ENCODE measurements at places on chromosomes 2 and 18.
A peak's percentile ranks its signal among the peaks of the same experiment; 100 is the strongest.

DNA sequence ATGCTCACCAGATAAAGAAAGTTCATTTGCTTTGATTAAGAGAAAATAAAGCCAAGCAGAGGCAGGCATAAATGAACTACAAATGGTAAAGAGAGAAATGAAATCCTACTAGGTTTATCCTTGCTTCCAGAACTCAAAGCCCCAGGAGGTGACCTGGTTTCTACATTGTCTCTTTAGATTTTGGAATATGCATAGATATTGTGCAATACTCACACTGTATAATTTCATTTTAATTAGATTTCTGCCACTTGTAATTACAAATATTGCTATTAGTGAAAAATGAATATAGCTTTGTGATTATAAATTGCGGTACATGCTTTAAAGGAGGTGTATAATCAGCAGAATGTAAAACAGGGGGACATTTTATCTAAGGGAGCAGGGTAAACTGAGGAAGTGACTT, 76.9 kb upstream of the NRXN1 start:
- DNase-seq = no peak

GRCh38 chr18:48548011-48548771, 9.4 kb downstream of the CTIF start:
- DNase-seq = no peak

DNA sequence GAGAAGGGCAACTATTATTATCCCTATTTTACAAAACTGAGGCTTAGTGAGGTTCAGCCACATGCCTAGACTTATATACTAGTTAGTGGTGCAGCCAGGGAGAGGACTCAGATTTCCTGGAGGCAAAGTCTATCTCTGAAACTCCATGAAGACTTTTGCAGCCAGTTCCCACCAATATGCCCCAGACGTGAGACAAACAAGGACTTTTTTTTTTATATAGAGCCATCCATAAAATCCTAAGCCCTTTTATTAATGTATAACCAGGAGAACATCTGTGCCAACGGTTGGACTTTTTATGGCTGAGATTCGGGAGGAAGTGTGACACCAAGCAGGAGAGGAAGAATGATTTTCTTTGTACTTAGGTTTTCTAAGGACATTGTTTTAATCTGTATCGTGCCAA, 29.9 kb downstream of the LIPG start:
- no peak for DNase-seq

DNA sequence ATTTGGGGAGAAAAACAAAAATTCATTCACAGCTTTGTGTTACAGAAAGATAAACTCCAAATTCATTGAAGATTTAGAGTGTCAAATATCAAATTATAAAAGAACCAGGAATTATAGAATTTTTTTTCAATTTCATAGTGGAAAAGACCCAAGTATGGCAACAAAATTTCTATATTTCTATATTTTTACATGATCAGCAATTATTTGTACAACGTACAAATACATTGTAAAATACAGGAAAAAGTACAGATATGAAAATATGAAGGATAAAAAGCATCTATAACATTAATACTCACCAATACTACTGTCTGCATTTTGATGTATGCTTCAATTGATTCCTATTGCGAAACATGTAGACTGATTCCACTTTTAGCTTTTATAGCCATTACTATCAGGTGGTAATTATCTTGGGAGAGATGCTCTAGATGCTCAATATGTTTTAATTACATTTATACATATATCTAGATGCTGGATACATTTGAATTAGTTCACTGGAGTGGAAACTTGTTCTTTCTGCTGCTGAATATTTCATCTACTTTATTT, 4.0 kb downstream of the SH3YL1 start:
- no peak for DNase-seq

GRCh38 chr2:166082736-166083135, 45.1 kb downstream of the SCN1A start:
- DNase-seq = no peak

DNA sequence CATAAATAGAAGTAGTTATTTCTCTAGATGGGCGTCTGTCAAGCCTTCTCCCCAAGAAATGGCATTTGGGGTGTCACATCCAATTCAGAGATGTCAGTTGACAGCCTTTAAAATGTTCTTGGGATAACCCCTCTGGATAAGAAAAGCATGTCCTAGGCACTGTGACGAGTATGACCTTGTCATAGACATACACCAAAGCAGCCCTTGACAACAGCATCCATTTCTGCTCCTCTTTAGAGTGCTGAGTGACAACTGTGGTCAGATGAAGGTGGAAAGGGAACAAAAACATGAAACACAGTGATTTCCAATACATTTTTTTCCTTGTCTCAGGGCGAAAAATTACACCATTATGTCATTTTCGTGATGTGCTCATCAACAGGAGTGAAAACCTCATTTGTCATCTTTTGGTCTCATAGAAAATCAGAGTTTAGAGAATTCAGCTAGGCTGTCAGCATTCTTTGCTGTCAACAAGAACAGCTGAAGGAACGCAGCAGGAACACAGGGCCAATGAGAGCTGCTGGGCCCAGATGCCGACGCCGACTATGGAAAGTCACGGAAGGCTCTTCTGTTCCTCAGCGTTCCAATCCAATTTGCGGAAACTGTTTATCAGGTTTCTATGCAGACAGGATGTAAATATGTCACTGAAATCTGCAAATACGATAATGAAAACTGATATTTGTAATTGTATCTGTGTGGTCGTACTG, 193.2 kb downstream of the ICOS start:
- peak; percentile 74 for DNase-seq

GRCh38 chr18:50429207-50429948, 54.5 kb downstream of the SKA1 start:
- DNase-seq = no peak

GRCh38 chr2:20677301-20678085, 10.5 kb downstream of the GDF7 start:
- no peak for DNase-seq

GRCh38 chr2:42249284-42249683, 80.1 kb downstream of the EML4 start:
- DNase-seq = no peak

DNA sequence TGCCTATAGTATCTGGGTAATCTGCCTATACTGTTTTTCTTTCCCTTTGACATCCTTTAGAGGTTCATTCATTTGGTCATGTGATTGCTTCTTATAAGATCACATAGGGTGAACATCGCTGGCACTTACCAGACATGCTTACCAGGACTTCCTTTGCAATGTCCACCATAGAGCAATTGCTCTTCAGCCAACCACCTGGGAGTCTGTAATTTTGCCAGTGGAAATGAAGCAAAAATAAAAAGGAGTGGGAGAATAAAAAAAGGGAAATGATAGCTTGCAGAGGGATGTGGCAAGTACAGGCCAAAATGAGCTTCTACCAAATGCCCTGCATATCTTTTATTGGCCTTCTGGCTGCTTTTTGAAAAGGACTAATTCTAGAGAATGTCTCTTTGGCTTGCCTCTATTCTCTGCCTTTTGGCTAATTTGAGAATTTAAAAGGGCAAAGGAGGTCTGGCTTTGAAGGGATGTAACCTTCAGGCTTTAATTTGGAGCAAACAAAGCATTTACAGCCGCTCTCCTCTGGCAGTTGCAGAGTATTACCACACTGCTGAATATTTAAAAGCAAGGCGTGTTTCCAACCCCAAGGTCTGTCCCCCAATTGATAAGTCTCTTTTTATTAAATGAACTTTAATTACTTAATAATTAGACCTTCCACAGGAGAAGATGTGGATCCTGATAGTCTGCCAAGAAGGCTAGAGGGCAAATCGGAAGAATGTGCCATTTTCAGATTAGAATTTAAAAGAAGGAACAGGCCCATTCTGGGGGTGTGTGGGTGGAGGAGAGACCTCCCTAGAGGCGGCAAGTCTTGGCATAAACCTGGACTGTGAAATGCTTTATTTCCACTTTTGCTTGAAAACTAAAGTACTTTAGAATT, 557.9 kb downstream of the DCC start:
- no peak for DNase-seq

GRCh38 chr2:135775420-135775819, 33.8 kb downstream of the UBXN4 start:
- no peak for DNase-seq

GRCh38 chr2:133843091-133843490, 274.8 kb upstream of the NCKAP5 start:
- DNase-seq = no peak

DNA sequence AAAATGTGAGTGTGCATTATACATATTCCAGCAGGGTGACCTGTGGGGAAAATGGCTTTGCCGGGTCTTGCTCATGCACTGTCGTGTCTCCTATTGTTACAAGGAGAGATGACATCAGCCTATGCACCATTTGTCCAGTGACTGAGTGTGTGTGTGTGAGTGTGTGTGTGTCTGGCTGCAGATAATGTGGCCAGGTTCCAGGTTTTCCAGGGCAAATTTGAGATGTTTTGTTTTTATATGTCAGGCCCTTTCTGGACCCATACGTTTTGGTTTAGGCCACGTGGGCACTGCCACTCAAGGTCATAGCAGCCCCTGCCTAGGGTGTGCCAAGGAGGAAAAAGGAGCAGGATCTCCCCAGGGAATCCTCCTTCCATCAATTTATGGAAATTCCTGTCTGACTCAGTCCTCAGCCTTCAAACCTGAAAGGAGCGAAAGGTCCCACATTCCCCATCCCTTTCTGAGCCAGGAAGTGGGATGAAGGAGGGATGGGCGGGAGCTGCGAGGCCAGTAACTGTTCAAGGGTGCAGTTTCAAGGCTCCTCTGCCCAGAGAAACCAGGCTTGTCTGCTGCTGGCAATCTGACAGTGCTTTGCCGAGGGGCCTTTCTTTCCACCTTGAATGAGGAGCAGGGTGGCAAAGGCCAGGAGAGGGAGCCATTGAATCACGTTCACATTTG, 93.0 kb upstream of the SMAD2 start:
- DNase-seq = no peak

DNA sequence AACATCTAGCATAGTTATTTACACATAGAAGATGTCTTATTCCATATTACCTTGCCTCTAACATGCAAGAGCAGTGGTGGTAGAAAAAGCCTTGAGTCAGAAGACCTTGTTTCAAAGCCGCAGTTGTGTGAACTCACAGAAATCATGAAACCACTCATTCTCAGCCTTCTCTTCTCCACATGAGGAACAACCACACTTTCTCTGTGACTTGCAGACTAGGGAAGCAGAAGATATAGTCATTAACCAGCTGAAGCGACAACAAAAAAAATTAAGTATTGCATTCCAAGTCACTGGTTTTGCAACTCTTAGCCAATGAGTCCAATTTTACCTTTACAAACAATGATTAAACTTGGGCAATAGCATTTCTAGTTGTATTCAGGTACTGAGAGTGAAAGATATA, 19.0 kb downstream of the TWSG1 start:
- DNase-seq = no peak

DNA sequence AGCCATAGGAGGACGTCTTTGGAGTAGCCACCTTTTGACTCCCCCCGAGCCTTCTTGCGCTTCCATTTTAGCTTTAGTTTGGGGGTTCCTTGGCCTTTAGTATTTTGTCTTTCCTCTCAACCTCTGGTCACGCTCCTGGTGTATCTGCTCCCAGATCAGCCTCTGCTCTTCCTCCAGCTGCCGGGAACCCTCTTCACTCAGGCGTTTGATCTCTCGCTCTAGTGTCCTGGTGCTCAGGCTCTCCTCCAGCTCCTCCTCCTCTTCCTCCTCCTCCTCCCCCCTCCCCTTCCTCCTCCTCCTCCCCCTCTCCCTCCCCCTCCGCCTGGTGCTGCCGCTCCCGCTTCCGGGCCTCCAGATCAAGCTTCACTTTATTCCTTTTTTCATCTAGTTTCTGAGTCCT, 1082.3 kb upstream of the TMEFF2 start:
- no peak for DNase-seq

DNA sequence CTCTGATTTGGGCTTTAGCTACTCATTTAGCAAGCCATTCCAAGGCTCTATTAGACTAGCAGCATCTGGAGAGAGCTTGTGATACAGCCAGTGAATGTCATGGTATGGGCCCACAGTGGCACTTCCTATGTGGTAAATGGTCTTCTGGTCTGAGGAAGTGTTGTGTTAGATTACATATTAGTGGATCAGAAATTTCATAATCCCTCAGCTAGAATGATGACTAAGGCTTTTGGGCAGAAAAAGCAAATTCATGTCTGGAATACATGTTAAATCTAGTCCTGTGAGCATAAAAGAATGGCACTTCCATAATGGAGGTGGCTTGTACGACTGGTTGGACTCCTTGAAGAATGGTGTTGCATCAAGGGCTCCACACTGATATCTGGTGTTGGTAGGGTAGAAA, 436.8 kb upstream of the CWC22 start:
- DNase-seq = no peak

DNA sequence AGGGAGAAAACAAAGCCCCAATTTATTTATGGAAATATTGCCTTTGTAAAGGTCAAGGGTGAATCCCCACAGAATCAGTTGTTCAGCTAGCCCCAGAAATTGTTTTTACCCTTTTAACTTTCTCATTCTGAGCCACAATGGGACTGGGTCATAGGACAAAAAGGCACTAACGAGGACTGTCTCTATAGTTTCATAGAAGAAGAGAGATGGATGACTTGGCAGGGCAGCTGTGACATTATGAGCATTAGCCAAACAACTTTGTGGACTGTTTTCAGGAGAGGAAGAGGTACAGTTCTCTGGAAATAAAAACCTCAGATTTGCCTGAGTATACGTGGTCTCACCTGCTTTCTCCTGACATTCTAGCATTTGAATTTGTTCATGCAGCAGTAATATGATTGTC, 1155.8 kb upstream of the CHAC2 start:
- DNase-seq = no peak

GRCh38 chr2:133607679-133608078, 39.4 kb upstream of the NCKAP5 start:
- DNase-seq = no peak

DNA sequence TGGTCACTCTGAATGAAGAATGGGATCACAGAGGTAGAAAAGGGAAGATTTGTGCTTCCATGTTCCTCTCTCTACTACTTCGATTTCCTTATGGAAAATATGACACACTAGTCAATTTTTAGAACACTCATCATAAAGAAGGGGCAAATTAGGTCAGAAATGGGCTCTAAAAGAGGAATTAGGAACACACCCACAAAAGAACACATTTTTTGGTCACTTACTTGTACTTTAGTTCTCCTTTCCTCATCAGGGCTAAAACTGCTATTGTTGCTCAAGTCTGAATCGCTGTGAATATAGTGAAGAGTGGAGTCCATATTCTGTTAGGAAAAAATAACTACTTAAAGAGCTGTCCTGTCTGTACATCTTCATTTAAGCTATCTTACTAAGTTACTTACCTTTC, 52.6 kb downstream of the PPP4R1 start:
- DNase-seq = no peak

DNA sequence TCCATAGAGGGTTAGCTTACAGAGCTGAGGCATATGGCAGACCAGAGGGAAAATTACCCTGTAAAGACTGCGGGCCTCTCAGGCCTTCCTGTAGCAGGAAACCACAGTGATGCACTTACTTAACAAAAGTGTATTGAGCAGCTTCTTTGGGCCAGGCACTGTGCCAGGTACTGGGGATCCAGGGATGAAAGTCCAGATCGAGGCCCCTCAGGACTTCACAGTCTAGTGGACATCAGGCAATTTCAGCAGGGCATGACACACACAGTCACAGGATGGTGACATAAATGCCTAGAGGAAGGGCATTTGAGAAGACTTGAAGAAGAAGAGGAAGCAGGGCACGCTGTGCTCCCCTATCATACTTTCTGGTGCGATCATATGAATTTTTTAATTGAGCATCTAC, 71.7 kb downstream of the MARCO start:
- no peak for DNase-seq

Data from Right ventricle myocardium superior (tissue), 1 donor.